ENCODE measurements at places on chromosomes 12 and 14.
A peak's percentile ranks its signal among the peaks of the same experiment; 100 is the strongest.

DNA sequence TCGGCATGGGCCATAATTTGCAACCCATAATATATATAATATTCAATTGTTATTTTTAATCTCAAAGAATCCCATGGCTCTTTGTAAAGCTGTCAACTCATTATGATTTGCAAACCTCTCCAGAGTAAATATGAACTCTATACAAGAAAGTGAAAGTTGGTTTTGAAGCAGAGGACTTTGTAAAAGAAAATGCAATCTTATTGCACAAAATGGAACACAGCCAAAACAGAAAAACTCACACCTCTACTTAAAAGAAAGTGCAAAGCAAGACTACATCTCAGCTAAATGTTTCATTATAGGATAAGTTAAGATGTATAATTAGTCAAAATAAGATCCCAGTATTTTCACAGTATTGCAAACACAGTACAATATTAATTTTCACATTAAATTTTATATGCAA lies 111.2 kb upstream of the FLRT2 start:
- no peak for DNase-seq

GRCh38 chr12:79927772-79928474 lies 7.0 kb downstream of the PPP1R12A start:
- peak; percentile 33 for DNase-seq

- DNase-seq, result no peak
Measured at GRCh38 chr12:91213-91612, 24.6 kb downstream of the IQSEC3 start.

DNA sequence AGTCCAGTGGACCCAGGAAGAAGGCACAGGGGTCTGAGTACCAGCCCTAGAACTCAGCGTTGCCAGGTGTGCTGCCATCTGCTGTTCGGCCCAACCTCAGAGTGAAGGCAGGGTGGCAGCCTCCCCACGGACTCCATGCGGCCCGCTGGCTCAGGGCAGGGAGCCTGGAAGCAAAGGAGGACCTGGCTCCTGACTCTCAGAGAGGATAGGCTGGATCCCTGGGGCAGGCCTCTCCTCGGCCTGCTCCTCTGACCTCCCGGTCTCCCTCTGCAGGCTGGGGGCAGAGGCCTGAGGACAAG lies 10.1 kb downstream of the MCRS1 start:
- no peak for DNase-seq
